Activated CD4-positive, CD25-positive, alpha-beta regulatory T cell (primary cell): ENCODE measurements at places on chromosomes 11 and 22.

DNA sequence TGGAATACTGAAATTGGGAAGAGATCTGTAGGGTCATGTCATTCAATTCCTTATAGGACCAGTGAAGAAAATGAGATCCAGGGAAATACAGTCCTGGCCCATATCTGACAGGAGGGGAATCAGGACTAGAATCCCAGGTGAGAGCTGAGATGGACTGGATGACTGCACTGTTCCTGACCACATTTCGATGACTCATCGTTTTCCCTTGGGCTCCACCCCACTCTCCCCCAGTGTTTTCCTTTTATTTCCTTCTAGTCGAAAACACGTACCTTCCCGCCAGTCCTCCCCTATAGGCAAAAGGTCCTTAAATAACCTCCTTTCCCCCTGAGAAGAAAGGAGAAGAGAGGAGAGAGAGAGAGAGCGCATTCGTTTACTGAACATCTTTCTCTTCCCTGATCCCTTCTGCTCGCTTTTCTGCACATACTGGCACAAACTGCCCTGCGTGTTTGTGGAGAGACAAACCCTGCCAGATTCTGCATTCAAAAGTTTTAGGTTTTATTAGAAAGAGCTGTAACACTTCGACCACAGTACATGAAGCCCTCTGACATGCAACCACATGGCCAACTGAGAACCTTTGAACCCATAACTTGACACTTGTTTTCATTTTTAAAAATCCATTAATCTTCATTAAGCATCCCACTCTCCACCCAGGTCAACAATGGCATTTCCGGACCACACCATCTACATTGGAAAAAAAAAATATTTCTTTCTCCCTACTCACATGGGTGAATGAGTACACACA is 565.7 kb downstream of the METTL15 start:
- no peak for DNase-seq

DNA sequence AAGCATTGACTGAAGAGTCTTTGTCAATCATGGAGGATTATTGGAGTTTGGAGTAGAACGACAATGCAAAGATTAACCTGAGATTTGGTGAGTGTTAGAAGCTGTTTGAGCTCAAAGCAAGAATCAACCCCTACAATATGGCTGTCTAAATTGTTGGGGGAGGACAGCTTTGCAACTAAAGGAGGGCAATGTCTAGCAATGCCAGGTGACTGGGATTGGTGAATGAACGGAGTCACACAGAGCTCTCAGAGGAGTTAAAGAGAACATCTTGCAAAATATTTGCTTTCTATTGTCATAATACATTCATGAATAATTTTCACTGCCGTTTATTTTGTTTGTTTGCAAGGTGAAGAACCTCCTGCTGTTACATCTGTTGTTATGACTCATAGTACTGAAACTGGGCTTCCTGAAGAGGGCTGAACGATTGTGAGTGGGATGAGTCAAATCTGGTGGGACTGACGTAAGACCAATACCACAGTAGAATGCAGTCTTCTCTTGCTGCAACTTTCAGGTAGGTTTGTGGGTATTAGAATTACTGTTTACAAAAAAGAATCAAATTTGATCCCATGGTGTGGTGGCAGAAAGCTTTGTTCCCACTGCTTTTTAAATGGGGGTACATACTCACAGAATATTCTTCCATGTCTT is 281.9 kb downstream of the CADM1 start:
- no peak for DNase-seq

- no peak for DNase-seq
Measured at GRCh38 chr22:47759909-47760308, 997.5 kb downstream of the TBC1D22A start.

- no peak for DNase-seq
Measured at GRCh38 chr11:27838674-27839073, 138.4 kb upstream of the BDNF start.

- DNase-seq: no peak
Measured at GRCh38 chr11:45073685-45074141, 72.7 kb upstream of the PRDM11 start.

- no peak for DNase-seq
Measured at GRCh38 chr11:111918390-111919256, at the start of gene C11orf52. TSS of gene C11orf52 (plus strand) at chr11:111918913. CDS start at chr11:111918973, 60 bp downstream.

- no peak for DNase-seq
Measured at GRCh38 chr22:49515475-49515874, 312.2 kb downstream of the BRD1 start.

- DNase-seq: no peak
Measured at GRCh38 chr22:40326905-40327735, 19.2 kb upstream of the ADSL start.

- no peak for DNase-seq
Measured at GRCh38 chr11:72493426-72494108, 59.2 kb upstream of the CLPB start.

DNA sequence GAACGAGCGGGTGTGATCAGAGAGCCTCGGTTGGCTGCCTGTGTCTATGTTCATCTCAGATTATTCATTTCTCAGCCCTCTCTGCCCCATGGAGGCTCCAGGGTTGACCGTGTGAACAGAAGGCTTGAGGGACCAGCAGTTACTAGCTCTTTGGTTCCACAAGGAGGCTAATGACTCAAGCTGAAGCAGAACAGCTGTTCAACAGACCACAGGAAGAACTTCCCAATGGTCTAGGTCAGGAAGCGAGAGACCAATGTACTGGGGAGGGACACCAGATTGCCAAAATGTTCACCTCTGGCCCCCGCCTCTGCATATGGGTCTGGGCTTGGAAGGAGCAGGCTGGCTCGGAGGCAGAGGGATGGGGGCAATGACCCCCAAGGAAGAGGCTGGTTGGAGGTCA is 14.7 kb upstream of the PDE2A start:
- DNase-seq: no peak

GRCh38 chr11:76649011-76649410 is 21.5 kb downstream of the LRRC32 start:
- DNase-seq: no peak

DNA sequence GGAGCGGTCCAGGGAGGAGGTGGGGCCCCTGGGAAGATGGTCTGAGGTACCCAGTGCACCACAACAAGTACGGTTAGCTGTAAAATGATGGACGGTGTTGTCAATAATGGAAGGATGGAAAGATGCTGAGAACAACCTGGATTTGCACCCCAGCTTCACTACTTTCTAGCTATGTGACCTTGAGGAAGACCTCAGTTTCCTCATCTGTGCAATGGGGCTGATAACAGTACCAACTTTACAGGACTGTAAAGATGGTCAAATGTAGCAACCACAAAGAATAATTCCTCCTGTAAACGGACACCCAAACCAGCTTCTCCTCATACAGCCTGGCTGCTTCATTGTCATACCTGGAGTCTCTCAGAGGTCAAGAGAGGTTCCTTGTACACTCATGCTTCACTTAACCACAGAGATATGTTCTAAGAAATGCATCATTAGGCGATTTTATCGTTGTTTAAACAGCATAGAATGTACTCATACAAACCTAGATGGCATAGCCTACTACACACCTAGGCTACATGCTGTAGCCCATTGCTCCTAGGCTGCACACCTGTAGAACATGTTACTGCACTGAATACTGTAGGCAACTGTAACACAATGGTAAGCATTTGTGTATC is 65.5 kb upstream of the LMO2 start:
- no peak for DNase-seq

- no peak for DNase-seq
Measured at GRCh38 chr11:86952221-86952875, 2.8 kb downstream of the FZD4 start.

- DNase-seq: no peak
Measured at GRCh38 chr11:14007566-14007965, 45.0 kb downstream of the SPON1 start.

GRCh38 chr11:30025396-30026139 is 8.7 kb upstream of the KCNA4 start:
- no peak for DNase-seq

DNA sequence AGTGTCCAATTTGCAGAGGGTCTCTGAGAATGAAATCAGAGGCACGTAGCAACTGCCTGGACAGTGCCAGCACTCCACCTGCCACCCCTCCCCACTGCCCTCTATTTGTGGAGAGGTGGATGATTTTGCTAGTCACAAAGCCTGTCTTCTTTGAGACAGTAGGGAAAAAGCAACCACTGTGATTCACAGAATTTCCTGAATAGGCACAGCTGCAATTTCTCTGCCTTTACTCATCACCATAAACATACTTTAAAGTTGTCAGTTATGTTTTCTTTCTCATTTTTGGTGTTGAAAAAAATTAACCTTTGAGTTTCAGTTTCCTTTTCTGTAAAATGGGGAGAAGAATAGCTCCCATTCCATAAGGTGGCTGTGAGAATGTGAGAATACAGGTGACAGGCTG is 134.3 kb downstream of the TEAD1 start:
- DNase-seq: no peak

- DNase-seq: no peak
Measured at GRCh38 chr22:45638834-45639746, 32.5 kb upstream of the ATXN10 start.

GRCh38 chr11:72815110-72815618 is 953 bp downstream of the ATG16L2 start:
- DNase-seq: no peak

DNA sequence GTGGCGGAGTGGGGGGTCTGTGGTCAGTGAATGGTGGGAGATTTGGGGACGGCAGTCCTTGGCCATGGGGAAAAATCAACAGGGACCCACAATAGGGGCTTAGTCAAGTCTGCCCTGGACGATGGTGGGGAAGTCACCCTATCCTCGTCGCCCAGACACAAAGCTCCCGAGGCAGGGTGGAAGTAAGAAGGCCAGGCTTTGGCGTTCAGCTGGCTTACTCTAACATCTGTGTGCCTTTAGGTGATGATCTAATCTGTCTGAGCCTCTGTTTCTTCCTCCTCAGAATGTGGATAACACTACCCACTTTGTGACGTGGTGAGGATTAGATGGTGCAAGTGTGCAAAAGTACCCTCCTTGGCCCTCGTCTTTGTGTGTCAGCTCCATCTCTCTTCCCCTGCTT is 192.2 kb downstream of the ST3GAL4 start:
- DNase-seq: no peak

DNA sequence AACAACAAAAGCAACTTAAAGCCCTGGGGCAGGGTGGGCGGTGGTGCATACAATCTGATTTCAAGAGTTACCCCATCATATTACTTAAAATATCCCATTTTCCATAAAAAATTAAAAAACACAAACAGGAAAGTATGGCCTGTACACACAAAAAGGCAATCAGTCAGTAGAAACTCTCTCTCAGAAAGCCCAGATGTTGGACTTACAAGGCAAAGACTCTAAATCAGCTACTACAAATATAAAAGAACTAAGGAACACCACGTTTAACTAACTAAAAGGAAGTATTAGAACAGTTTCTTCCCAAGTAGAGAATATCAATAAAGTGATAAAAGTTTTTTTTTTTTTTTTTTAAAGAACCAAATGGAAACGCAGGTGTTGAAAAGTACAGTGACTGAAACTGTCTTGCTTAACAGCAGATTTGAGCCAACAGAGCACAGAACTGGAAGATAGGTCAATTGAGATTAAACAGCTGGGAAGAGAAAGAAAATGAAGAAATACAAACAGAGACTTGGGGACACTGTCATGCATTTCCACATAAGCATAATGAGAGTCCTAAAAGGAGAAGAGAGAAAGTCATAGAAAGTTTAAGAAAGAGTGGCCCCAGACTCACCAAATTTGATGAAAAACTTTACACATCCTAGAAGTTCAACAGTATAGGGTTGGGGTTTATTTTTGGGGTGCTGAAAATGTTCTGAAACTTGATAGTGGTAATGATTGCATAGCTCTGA is 8.6 kb downstream of the SC5D start:
- DNase-seq: no peak

GRCh38 chr22:39800790-39801520 is 92.6 kb downstream of the ENTHD1 start:
- DNase-seq: no peak

- no peak for DNase-seq
Measured at GRCh38 chr22:22684580-22685561, 40.5 kb downstream of the GGTLC2 start.

DNA sequence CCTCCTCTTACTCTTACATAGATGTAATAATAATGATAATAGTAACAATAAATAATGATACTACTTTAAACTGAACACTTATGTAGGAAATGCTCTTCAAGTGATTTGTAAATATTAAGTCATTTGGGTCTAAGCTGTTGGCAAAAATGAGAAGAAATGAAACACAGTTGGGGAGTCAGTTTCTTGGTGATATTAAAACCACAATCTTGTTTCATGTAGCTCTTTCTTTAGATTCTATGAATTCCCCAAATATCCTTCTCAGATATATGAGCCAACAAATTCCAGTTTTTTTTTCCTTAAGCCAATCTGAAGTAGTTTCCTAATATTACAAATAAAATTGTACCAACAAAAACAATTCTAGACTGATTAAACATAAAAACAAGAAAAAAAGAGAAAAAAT is 1115.6 kb upstream of the CNTN5 start:
- no peak for DNase-seq

DNA sequence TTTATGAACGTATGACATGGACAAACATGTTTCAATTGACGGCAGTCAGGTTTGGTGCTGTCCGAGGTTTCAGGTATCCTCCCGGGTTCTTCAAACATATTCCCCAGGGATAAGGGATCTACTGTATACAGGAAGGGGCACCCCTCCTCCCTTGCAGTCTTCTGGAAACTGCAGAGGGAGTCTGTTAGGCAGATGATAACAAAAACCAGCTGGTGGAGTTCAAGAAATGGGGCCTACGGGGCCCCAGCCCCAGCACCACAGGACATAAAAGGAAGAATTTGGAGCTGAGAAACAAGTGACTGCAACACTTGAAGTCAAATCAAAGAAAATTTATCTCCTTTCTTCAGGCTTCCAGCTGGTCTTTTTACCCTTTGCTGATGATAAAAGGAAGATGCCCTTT is 32.1 kb downstream of the SNU13 start:
- no peak for DNase-seq

DNA sequence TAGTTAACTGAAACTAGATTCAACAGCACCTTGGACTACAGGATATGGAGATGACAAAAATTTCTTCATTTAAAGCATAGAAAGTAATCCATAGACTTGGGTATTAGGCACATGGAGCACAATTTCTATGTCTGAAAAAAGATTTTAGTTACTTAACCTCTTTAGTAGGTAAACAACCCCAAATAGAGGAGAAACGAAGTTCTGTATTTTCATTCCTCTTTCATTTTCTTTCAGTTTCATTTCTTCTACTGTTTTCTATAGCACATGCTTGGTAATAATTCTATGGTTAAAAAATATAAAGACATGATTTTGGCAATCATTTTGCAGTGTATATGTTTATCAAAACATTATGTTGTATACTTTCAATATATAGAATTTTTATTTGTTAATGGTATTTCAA is 99.5 kb downstream of the CASP12 start:
- no peak for DNase-seq

GRCh38 chr11:60242740-60243239 is at the start of gene MS4A4E:
TSS of gene MS4A4E (minus strand) at chr11:60243137. CDS start at chr11:60230055, 13,082 bp downstream.
- DNase-seq: no peak

- DNase-seq: no peak
Measured at GRCh38 chr11:30876663-30877396, 290.7 kb upstream of the MPPED2 start.

GRCh38 chr11:35761899-35762298 is 99.3 kb downstream of the TRIM44 start:
- DNase-seq: no peak
